ENCODE measurements at places on chromosomes 5 and 9.

DNA sequence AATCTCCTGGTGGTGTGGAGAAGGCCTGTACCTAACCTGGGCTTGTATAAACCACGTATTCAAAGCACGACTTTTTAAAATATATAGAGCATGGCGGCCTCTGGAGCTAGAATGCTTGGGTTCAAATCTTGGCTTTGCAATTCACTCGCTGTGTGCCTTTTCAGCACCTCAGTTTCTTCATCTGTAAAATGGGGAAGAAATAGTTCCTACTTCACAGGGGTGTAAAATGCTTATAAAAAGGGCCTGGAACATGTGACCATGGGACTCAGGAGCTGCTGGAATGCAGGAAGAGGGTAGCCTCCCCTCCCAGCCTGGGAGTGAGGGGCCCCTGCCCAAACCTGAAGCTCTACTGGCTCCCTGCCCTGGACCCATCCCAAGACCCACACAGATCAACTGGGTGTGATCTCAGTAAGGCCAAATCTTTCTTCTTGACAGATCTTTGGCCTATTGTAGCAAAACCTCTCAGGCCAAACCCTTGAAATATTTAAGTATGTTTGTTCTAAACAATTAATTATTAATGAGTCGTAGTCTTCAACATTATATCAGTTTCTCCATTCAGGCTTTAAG, 269.0 kb downstream of the ZSWIM6 start:
- no peak for DNase-seq

GRCh38 chr5:135272311-135272805, 126.7 kb downstream of the MACROH2A1 start:
- no peak for DNase-seq

DNA sequence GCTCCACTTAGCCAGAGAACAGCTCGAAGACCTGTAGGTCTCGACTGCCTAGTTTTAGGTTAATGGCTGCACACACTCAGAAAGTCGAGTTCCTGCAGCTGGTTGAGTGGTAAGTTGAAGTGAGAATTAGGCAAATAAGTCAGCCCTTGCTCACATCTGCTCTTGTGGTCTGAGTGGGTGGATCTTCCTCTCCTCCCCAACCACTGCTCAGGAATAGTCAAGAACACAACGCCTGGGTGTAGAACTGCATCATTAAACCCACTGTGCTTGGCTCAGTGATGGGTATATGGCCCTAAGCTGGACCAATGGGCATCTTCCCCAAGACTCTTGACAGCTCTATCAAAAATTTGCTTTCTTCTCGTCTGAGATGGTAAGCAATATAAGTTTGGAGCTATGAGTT, 20.9 kb upstream of the ADAM19 start:
- DNase-seq: peak; percentile 54

- DNase-seq: no peak
Observed at GRCh38 chr9:102700936-102701335, 294.2 kb upstream of the CYLC2 start.

GRCh38 chr9:102185962-102186361, 447.5 kb upstream of the GRIN3A start:
- DNase-seq: no peak

DNA sequence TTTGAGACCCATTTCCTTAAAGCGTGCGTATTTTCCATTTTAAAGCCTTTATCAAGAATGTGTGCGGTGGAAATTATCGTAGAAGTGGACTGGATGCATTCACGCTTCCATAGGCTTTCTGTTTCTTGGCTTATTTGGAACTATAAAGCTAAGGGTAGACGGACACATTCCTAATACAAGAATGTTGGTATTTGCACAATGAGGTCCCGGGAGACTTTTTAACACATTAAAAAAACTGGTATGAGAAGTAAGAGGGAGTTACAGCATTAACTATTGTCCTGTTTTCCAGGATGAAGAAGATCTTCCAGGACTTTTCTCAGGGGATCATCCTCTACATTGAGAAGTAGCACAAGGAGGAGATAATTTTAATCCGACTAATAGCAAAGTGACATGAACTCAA, 653.0 kb downstream of the MTRR start:
- no peak for DNase-seq

GRCh38 chr9:114497727-114498382, 7.4 kb downstream of the WHRN start:
- DNase-seq: no peak

GRCh38 chr5:168132241-168132641, 159.2 kb upstream of the WWC1 start:
- DNase-seq: no peak

DNA sequence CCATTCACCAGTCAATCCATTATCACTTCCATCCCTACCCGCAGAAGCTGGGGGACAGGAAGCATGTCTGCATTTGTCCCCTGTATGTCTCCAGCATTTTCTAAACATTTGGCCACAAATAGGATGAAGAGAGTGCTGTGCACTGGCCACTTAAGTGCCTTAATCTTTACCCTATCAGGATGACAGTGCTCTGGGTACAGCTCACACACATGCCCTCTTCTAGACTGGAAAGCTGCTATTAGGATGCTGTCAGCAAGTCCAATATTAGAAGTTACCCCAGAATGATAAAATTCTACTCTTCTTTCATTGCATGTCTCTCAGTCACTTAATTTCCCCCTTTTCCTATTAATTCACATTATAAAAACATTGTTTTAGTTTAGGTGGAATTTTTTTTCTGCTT, 168.4 kb downstream of the RASEF start:
- no peak for DNase-seq

GRCh38 chr9:5586391-5586802, 42.5 kb upstream of the RIC1 start:
- DNase-seq: peak; percentile 35

- no peak for DNase-seq
Observed at GRCh38 chr5:84332106-84332505, 52.6 kb downstream of the EDIL3 start.

GRCh38 chr9:96491079-96491879, 41.3 kb downstream of the HABP4 start:
- peak; percentile 42 for DNase-seq

GRCh38 chr5:122400341-122400740, 88.3 kb downstream of the SNCAIP start:
- no peak for DNase-seq

DNA sequence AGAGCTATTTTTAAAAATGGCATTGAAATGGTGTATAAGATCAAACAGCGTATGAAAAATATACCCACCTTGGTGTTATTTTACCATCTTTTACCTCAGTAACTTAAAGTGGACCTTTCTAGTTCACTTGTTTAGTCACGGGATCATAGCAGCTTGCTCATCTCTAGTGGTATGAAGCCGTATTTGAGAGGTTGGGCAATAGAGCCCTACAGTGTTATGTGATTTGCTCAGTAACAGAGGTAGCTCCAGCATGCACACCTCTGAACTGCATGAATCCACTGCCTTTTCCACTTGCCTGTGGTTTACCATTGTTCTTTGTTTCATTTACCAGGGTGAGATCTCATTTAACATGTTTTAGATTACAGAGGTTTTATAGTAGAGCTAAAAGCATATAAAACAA, 134.4 kb downstream of the ATG10 start:
- no peak for DNase-seq

- DNase-seq: no peak
Observed at GRCh38 chr9:108666240-108666784, 189.5 kb downstream of the ACTL7B start.

GRCh38 chr5:3392306-3392939, 203.2 kb upstream of the IRX1 start:
- no peak for DNase-seq

DNA sequence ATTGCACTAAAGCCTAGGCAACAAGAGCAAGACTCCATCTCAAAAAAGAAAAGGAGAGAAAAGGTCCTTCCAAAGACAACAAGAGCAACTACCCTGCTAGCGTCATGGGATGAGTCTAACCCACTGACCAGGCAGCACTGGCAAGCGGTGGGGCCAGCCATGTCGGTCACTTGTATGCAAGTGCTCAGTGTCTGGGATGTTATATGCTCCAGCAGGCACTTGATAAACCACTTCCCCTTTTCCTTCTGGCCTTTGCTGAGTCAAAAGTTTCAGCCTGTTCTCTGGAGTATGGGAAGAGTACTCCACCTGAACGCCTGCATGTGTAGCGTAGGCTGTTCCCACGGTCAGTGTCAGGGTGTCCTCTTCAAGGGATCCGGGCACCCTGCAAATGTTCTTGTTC, 9.2 kb upstream of the MXD3 start:
- no peak for DNase-seq

- DNase-seq: no peak
Observed at GRCh38 chr9:79382458-79382857, 189.3 kb upstream of the TLE4 start.

DNA sequence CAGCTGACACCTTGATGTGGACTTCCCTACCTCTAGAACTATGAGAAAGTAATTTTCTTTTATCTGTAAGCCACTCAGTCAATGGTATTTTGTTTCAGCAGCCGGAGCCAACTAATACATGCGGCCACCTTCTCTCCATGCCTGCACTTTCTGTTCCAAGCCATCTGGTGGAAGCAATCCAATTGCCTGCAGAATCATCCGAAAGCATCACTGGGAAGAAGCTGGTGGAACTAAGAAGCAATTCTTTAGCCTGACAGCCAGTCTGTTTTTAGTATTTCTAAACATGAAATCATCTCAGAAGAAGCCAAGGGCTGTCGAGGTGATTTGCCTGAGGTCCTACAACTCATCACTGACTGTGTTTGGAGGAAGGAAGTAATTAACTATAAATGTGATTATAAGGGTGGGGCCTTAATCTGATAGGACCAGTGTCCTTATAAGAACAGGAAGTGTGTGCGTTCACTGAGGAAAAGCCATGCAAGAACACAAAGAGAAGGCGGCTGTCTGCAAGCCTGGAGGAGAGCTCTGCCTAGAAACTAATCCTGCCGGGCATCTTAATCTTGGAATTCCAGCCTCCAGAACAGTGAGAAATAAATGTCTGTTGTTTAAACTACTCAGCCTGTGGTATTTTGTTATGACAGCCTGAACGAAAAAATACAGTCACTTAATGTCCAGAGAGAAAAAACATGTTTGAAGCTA, 49.1 kb downstream of the NXNL2 start:
- DNase-seq: no peak

DNA sequence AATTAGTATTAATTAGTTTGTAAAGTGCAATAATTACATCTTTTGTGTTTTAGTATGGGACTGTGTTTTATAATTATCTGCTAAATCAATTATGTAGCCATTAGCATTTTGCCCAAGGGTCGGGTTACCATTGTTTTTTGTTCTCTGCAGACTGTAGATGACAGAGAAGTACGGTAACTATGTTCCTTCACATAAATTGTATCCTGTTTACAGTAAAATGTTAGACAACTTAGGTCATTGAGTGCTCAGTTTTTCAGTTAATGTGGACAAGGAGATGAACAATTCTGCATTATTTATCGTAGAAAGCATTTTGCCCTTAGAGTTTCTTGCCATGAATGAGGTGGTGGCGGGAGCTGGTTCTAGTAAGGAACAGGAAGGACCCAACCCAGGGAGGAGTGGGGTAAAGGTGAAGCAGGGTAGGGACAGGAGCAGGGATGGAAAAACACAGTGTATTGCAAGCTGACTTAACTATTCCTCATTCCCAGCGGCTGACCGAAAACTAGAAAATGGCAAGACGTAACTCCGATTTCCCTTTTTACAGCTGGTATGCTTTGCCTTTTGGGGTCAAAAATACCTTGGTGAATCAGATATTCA, 243.7 kb upstream of the SLC24A2 start:
- DNase-seq: no peak

- DNase-seq: peak; percentile 18
Observed at GRCh38 chr9:132006677-132007370, 72.8 kb downstream of the MED27 start.

DNA sequence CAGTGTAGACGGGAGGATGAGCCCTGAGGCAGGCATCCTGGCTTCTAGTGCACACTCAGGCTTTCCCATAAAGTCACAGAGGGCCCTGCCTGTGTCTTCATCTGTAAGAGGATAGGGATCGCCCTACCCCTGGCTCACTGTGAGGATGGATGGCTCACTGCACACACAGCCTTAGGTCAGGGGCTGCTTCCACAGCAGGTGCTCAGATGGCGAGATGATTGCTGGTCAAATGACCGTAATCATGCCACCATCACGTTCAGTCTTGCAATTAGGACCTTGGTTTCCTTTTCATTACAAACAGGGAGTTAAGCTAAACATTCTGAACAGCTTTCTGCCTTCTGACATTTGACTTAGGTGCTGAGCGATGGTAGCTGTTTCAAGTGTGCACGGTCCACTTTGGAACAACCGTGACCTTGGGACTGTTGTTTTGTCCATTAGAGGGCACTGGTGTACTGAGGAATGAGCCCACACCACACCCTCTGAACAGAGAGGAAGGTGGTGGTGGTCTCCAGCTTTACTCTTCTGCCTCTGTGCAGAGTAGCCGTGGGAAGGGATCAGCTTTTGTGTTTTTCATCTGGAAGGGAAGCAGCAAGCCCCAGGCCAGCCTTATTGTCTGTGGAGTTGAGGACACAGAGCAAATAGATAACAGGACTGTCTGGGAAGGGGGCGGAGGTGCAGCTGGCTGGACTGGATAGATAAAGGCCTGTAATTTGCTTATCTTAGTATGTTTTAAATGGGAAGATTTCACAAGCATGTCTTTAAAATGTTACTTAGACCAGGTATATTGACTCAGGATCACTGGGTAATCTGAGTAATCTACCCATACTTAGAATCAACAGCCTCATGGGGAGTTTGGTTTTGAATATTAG, 183.1 kb downstream of the TRIO start:
- no peak for DNase-seq

GRCh38 chr9:132647806-132648205, 22.0 kb downstream of the DDX31 start:
- DNase-seq: no peak

- no peak for DNase-seq
Observed at GRCh38 chr9:136255166-136255538, 9.5 kb upstream of the QSOX2 start.

GRCh38 chr9:15386465-15386864, 36.2 kb upstream of the SNAPC3 start:
- no peak for DNase-seq

DNA sequence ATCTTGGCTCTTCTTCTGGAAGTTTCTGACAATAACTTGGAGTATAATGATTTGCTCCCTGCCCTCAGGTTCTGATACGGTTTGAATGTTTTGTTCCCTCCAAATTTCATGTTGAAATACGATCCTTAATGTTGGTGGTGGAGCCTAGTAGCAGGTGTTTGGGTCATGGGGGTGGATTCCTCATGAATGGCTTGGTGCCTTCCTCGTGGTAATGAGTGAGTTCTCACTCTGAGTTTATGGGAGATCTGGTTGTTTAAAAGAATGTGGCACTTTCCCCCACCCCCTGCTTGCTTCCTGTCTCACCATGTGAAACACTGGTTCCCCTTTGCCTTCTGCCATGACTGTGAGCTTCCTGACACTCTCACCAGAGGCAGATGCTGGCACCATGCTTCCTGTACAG, 103.0 kb upstream of the OSMR start:
- no peak for DNase-seq

GRCh38 chr9:82554381-82554780, 508.6 kb downstream of the RASEF start:
- no peak for DNase-seq

Data from CD4-positive, alpha-beta T cell treated with Interleukin-2 at 100 ng/mL for 4 hours (primary cell).